ENCODE measurements at places on chromosomes 4 and X.

- DNase-seq: no peak
These were observed 22.6 kb upstream of the CLCN4 start for GRCh38 chrX:10133980-10134676.

DNA sequence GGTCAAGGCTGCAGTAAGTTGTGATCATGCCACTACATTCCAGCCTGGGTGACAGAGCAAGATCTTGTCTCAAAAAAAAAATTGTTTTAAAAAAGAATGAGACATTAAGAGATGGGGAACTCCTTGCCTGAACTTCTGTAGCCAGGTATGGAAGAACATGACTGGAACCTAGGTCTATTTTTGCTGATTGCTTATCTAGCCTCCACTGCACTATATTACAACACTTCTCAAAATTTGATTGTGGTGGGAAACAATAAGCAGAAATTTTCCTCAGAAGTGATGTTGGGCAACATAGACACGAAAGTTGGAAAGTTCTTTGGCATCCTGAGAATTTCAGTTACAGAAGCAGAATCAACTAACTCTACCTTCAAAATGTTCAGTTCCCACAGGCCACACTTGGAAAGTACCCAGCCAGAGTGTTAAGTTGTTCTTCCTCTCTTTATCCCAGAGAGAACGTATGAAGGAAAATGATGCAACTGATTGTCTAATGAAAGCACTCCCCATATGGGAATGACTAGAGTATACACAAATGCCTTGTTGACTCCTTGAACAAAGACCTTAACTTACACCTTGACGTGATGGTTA is 50.0 kb downstream of the LUZP4 start:
- DNase-seq: no peak

DNA sequence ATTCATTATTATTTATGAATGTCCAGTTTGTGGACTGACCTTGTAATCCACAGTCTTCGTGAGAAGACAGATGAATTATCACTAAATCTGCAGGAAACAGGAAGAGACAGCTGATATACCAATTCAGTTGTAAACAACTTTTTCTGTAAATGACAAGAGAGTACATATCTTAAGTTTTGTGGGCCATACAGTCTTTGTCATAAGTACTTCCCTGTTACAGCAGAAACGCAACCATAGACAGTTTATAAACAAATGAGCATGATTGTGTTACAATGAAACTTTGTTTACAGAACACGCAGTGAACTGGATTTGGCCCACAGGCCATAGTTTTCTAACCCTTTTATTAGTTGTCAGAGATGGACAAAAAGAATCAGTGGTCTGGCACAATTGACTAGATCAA is 443.4 kb downstream of the PDGFC start:
- no peak for DNase-seq

DNA sequence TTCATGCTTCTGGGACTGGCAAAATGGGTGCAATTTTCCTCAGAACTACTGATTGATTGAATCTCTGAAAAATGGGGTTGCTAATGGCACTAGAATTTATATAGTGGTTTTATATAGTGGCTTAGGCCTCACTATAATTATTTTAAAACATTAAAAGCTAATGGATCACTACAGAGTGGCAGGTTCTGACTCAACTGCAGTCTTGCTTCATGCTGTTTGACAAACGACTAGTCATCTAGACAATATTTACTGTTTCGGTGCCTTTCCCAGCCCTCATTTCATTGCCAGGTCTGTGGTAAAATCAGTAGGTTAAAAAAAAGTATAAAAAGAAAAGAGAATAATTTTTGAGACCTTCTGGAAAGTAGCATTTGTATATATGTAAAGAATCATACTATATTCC is 352.8 kb upstream of the ATOH1 start:
- no peak for DNase-seq

GRCh38 chr4:20592013-20592412 is 108.2 kb upstream of the PACRGL start:
- DNase-seq: peak; percentile 17

GRCh38 chr4:62075521-62075920 is 875.4 kb downstream of the ADGRL3 start:
- DNase-seq: no peak
